ENCODE measurements at places on chromosomes 6 and 20.

DNA sequence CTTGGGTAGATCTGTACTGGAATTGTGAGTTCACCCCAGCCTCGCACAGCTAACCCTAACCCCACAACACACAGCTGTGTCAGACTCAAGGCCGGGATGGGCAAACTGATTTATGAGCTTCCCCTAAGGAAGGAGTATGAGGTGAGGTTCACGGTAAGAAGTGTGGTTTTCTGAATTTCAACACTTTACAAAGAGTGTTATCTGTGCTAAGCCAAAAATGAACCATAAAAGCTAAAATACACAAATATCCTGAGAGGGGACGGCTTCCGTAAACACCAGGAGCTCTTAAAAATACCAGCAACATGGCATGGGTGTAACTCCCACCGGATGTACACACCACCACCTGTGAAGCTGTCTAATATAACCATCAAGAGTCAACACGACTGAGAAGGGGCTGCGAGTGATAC, 101.2 kb downstream of the ATP9A start:
- DNase-seq: no peak

GRCh38 chr6:144153971-144154370, 3.7 kb downstream of the STX11 start:
- no peak for DNase-seq

- no peak for DNase-seq
Observed at GRCh38 chr20:18981962-18982539, 168.5 kb downstream of the SCP2D1 start.

GRCh38 chr20:49340161-49340966, 62.5 kb upstream of the ZNFX1 start:
- no peak for DNase-seq

GRCh38 chr20:63309261-63310071, 16.5 kb downstream of the COL20A1 start:
- DNase-seq: no peak

- no peak for DNase-seq
Observed at GRCh38 chr20:56420940-56421688, 9.1 kb downstream of the CASS4 start.

DNA sequence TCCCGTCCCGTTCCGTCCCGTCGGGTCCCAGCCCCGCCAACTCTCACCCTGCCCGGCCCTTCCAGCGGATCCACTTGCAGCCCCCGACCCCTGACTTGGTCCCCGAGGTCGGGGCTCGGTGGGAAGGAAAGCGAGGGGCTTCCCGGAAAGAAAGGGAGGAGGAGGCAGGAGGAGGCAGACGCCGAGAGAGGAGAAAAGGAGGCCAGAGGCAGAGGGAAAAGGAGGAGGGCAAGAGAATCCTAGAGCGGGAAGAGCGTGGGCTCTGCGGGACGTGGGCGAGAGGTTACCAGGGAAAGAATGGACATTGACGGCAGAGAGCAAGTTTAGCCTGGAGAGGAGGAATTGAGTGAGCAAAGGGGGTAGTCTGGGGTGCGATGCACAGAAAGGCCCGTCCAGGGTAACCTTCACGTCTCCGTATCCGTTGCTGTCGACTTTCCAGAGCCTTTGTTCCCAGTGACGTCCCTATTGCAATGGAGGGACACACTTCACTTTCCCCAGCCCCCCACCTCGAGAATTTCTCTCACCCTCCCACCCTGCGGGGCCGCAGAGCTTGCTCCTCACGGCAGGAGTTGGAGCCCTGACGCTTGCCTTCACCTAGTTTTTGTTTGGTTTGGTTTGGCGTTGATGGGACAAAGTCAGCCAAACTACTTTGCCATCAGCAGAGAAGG, 477 bp upstream of the MOXD1 start:
- no peak for DNase-seq

GRCh38 chr20:39716796-39717341, 754.7 kb downstream of the DHX35 start:
- DNase-seq: no peak

DNA sequence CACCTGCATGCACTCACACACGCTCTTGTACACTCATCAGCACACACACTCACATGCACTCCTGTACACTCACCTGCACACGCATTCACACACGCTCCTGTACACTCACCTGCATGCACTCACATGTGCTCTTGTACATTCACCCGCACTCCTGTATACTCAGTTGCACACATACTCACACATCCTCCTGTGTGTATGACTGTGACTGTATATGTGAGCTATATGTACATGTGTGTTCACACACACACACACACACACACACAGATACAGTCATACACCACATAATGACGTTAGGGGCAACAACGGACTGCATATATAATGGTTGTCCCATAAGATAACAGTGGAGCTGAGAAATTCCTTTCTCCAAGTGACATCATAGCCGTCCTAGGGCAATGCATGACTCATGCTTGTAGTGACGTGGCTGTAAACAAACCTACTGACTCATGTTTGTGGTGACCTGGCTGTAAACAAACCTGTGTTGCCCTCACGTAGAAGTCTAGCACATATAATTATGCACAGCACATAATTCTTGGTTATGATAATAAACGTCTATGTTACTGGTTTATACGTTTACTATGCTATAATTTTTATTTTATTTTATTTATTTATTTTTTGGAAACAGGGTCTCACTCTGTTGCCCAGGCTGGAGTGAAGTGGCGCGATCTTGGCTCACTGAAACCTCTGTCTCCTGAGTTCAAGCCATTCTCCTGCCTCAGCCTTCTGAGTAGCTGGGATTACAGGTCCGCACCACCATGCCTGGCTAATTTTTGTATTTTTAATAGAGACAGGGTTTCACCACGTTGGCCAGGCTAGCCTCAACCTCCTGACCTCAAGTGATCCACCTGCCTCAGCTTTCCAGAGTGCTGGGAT, 22.8 kb upstream of the TAF4 start:
- DNase-seq: no peak

DNA sequence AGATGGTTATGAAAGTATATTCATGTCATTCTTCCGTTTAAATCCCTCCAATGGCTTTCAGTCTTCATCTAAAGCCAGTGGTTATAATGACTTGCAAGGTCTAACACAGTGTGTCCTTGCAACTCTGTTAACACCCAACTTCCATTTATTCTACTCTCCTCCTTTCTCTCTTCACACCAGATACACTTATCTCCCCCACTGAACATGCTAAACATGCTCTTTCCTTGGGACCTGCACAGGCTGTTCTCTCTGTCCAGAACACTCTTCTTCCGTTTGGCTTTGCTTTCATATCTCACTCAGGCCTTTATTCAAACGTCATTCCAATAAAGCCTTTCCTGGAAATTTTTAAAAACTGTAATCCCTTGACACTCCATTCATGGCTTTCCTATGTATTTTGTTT, 91.5 kb downstream of the EPHA7 start:
- DNase-seq: no peak

DNA sequence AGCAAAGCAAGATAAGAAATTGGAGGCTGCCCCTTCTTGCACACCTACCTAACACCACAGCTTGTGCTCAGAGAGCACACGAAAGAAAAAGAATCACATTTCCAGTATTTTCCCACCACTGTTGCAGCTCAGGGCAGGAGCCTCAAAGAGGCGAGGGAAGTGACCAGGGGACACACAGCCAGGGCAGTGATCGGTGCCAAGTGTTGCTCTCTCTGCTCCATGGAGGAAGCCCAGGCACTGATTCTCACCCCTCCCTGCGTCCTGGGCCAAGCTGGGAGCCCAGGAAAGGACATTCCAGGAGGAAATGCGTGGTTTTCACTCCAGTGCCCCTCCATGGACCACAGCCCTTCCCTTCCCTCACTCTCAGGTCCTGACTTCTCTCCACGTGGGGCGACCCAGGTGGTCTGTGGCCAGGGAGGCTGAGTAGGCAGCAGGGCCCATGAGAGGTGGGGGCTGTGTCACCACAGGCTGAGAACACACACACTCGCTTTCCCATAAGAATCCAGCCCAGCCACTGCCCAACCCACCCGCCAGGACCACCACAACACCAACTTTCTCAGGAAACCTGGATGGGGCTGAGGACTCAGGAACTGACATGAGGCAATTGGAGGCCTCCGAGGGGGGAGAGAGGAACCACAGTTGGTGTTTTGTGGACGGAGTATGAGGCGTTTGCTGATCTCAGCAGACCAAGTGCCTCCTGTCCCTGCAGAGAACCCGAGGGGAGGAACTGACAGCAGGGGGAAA, 81.7 kb upstream of the MAFB start:
- DNase-seq: no peak

- no peak for DNase-seq
Observed at GRCh38 chr20:2585811-2586210, 49.4 kb downstream of the TMC2 start.

GRCh38 chr6:90484903-90485302, 102.0 kb downstream of the MAP3K7 start:
- no peak for DNase-seq

GRCh38 chr20:2687514-2687913, 5.1 kb upstream of the EBF4 start:
- DNase-seq: no peak

- no peak for DNase-seq
Observed at GRCh38 chr6:105452376-105452775, 49.5 kb upstream of the PREP start.

DNA sequence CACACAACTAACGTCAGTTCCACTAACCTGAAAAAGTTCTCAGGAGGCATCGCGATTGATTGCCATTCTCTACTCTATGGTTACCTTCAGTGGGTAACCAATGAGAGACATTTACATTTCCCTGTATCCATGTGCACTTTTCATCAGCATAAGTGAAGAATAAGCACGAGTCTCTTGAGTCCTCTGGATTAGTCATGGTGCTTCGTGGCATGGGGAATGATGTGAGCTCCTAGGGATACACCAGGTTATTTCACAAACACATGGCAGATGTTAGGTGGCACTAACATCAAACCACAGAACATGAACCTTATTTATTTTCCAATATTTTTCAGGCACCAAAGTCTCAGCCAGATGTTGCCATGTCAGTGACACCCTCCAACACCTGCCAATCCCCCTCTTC, 64.0 kb downstream of the FYN start:
- no peak for DNase-seq

DNA sequence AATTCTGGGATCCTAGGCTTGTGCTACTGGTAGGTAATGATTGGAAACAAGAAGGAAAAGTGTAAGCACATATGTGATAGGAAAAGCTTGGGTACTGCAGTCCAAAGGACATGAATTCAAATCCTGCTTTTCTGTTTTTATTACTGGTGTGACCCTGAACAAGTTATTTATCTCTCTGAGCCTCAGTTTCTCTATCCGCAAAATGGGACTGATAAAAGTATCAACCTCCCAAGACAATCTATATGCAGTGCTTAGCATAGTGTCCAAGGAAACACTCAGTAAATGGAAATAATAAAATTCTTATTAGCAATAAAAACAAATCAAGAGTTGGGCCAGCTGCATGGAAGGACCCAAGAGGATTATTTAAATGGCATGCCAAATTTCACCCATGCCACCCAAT, 108.5 kb downstream of the ZMYND8 start:
- DNase-seq: no peak

DNA sequence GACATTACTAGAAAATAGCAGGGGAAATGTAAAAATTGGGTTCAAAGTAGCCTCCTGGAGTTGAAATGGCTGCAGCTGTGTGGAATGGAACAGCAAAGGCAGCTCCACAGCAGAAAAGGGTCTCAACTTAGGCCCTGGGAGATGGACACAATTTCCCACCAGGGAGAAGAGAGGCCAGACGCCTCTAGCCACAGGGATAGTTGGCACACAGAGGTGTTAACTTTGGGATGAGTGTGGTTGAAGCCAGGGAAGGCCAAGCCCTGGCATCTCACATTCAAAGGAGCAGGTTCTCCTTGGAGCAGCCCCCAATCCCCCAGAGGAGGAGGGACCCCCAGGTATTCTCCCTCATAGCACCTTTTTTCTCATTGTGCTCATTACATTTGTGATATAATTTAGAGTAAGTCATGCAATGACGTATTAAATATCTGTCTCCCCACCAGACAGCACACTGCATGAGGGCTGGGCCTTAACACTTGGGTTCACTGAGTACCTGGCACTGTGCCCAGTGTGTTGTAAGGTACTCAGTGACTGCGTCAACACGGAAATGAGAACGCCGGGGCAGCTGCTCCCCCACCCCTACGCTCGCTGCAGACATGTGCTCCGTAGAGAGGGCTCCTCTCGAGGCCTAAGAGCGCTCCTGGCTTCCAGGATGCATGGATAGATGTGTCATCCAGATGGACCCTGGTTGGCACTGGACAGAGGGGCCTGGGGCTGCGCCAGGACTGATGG, 76.0 kb upstream of the CD93 start:
- DNase-seq: no peak

DNA sequence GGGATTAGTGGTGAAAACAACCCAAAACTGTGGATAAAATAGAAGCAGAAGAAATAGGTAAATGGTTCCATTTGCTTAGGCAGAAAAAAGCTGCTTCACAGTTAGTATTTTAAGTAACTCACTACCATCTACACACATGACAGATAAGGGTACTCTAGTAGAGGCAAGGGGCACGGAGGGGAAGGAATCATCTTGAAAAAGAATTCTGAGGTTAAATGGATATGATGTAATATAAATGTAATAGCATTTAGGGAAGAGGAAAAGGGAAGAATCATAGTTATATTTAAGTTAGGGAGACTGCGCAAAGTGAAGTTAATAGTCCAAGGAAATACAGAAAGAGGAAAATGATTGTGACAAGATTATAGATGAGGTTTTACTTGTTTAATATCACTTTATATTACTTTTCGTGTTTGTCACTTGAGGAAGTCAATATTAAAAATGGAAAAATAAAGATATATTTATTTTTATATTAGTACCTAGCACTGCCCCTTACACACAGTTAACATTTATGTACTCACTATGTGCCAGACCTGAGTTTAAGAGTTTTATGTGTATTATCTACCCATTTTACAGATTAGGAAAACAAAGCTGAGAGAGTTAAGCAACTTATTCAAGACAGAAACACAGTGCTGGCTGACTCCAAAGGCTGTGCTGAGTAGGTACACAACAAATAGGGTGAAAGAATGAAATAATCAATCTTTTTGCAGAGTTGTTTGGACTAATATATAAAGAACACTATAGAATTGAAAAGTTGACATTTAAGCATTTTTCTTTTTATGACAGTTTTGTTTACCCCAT, 128.1 kb downstream of the REV3L start:
- no peak for DNase-seq

DNA sequence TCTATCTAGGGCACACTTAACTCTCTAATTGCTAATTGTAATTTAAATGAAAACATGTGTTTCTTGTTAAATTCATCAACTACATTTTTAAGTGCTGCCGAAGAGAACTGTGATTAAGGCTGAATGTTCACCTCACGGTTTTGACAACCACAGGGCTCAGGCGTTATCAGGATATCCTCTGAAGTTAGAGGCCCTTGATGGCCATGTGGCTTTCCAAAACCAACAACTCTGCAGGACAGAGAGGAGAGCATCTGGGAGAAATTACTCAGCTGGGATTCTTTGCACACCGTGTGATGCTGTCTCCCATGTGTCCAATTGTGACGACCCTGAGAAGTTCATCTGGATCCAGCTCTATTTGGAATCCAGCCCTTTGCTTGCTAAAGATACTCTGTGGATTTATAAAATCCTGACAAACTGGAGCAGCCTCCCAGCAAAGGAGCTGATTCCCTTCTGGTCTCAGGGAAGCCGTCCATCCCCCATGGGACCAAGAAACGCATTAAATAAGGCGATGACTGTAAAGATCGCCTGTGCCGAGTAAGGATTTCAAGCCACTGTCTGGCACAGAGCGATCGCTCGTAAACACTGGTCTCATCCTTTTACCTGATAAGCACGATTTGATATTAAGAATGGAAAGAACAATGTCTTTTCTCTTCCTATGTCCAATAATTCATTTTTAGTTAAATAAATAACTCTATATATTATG, 401.1 kb downstream of the CD83 start:
- DNase-seq: no peak

Measured in stimulated activated CD4-positive, alpha-beta T cell treated with anti-CD3 and anti-CD28 coated beads, Interleukin-1b, Interleukin-23, amount 100 ng/mL, for 1 hour (primary cell).